ENCODE measurements at places on chromosomes 13 and 19.
A peak's percentile ranks its signal among the peaks of the same experiment; 100 is the strongest.

- DNase-seq: no peak
Measured at GRCh38 chr13:84563611-84564010, 681.3 kb upstream of the SLITRK1 start.

DNA sequence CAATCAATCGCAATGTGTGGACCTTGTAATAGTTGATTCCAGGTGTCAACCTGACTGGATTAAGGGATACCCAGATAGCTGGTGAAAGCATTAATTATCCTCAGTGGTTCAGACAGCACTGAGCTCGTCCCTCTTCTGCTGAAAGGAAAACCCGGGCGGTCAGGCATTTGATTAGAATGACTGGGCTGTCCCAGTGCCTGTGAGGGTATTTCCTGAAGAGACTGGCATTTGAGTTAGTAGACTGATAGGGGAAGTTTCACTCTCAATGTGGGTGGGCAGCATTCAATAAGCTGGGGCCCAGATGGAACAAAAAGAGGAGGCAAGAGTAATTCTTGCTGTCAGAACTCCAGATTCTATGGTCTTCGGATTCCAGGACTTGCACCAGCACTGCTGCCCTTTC is 31.9 kb downstream of the KPNA3 start:
- no peak for DNase-seq

- no peak for DNase-seq
Measured at GRCh38 chr13:72462166-72462565, 265.3 kb downstream of the MZT1 start.

- no peak for DNase-seq
Measured at GRCh38 chr19:38727306-38727867, 16.9 kb downstream of the CAPN12 start.

GRCh38 chr13:112465251-112466131 is 89.3 kb downstream of the SPACA7 start:
- no peak for DNase-seq

DNA sequence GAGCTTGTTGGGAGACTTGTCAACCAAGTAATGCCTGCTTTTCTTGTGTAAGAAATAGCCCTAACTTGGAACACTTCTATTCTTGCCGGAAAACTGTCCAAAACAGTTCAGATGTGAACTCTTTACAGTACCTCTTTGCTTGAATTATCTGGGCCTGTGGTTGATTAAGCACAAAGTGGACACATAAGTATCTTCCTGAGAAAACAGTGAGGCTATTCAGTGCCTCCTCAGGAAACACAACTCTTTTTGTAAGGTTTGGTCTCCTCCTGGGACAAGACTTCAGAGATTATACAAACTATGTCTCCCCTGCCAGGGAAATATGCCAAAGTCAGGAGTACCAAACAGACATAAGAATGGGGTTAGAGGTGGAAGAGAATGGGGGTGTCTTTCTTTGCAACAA is 127.7 kb downstream of the LACC1 start:
- DNase-seq: no peak

DNA sequence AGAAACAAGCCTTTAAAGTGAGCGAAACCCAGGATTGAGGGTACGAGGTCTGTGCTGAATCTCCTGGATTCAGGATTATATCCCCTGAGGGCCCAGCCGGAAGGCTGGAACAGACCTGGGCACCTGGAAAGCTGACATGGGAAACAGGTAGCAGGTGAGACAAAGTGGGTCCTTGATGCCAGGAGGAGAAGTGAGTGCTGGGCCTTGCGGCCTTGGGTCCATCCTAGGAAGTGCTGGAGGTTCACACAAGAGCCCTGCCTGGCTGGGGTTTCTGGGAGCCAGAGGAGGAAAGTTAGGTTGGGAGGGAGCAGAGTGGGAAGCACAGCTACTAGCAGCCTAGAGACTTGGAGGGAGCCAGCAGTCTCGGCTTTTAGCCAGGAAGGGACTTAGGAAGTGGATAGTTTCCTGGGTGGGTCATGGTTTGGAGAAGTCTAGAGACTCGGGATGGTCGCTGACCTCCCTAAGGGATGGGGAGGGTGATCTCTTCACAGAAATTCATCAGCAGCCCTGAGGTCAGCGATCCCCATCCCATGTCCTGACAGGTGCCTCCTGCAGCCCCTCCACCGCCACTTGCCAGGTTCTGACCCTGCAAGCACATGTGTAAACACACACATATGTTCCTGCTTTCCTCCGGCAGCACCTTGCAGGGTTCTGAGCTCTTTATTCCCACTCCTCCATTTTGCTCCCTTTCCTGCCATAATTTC is 29.4 kb upstream of the ZNF492 start:
- DNase-seq: no peak

- DNase-seq: no peak
Measured at GRCh38 chr19:291006-291521, at the start of gene PLPP2. Gene PLPP2, minus strand, starts transcription at chr19:291403. Its CDS starts 67 bp downstream, at chr19:291336.

- DNase-seq: peak; percentile 68
Measured at GRCh38 chr19:35609851-35610353, 2.6 kb upstream of the HAUS5 start.

- DNase-seq: no peak
Measured at GRCh38 chr13:34357435-34358232, 539.7 kb downstream of the RFC3 start.

GRCh38 chr19:31597616-31598015 is 248.4 kb upstream of the TSHZ3 start:
- no peak for DNase-seq

- no peak for DNase-seq
Measured at GRCh38 chr19:32337084-32337808, 8.2 kb upstream of the ZNF507 start.

GRCh38 chr13:74258961-74259360 is 124.8 kb upstream of the KLF12 start:
- no peak for DNase-seq

GRCh38 chr13:98201984-98202383 is 24.9 kb upstream of the RNF113B start:
- DNase-seq: no peak

DNA sequence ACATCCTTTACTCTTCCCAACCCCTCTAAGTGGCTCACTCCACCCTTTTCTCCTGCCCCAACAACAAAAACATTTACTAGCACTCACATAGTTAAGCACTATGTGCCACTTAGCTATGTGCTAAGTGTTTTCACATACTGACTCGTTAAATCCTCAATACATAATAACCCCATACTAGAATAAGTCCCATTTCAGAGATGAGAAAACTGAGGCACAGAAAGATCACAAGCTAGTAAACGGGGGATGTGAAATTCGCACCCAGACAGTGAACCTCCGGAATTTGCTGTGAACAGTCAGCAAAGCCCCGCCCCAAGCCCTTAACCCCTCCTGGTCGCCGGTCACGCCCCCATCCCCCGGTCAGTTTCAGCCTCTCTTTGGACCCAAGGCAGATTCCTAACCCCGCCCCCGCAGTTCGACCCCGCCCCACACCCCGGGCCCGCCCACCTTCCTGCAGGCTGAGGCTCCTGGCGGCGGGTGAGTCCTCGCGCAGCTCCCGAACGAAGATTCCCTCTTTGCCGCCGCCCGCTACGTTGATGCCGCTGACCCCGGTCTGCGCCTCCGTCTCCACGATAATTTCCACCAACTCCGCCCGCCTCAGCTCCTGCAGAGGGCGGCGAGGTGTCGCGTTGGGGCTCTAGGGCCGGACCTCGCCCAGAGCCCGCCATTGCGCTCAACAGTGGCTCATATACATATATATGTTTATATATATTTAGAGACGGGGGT is 9.8 kb downstream of the PRX start:
- peak; percentile 96 for DNase-seq

DNA sequence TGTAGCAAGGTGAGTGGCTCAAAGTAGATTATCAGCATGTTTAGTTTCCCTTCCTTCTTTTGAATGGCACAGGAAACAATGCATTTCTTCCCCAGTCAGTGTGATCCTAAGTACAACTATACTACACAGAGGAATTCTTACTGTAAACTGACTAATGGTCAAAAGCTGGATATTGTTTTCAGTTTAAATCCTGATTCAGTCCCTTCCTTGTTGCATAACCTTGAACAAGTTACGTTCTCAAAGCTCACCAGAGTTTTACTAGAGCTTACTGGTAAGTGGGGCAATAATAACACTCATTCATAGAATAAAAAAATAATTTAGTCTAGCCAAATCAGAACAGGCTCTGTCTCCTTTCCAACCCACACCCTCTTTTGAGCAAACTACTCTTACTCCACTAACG is 180.1 kb downstream of the POSTN start:
- no peak for DNase-seq

DNA sequence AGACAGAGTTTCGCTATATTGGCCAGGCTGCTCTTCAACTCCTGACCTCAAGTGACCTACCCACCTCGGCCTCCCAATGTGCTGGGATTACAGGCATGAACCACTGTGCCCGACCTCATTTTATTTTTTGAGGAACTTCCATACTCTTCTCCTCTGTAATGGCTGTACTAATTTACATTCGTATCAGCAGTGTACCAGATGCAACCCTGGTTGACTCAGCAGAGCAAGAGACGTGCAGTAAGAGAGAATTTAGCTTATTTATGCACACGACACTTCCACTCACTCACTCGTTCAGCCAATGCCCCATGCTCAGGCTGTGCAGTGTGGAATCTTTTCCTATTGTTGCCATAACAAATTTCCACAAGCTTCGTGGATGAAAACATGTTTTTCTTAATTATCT is 6.9 kb downstream of the KIR3DL3 start:
- DNase-seq: no peak

GRCh38 chr19:33564836-33565338 is 43.3 kb upstream of the PEPD start:
- no peak for DNase-seq

DNA sequence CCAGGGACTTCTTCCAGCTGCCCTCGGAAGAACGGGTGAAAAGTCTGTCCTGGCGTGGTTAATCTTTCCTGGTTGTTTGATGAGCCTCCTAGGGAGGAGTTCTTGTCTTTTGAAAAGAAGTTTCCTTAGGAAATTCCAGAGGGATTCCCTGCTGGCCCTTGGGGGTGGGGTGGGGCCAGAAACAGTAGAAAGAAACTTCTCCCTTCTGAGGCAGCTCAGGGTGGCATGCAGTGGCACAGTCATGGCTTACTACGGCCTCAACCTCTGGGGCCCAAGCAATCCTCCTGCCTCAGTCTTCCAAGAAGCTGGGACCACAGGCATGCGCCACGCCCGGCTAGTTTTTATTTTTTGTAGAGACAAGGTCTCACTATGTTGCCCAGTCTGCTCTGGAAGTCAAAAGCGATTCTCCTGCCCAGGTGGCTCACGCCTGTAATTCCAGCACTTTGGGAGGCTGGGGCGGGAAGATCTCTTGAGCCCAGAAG is 1.5 kb downstream of the ZNF101 start:
- no peak for DNase-seq

DNA sequence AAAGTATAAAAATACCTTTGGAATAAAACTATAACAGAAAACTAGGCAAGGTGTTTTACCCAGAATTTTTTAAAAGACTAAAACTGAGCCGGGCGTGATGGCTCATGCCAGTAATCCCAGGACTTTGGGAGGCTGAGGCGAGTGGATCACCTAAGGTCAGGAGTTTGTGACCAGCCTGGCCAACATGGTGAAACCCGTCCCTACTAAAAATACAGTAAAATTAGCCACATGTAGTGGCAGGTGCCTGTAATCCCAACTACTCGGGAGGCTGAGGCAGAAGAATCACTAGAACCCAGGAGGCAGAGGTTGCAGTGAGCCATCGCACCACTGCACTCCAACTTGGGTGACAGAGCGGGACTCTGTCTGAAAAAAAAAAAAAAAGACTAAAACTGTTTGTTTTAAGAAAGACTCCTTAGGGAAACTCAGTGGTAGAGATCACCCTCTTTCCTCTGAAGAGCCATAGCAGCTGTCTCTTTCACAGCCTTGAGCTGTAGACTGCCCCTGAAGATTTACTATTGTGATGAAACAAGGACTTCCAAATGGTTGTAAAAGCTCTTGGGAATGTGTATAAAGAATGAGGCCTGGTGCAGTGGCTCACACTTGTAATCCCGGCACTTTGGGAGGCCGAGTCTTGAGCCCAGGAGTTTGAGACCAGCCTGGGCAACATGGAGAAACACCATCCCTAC is 14.7 kb upstream of the KCTD4 start:
- no peak for DNase-seq

- DNase-seq: peak; percentile 62
Measured at GRCh38 chr19:41302624-41303351, 7.2 kb upstream of the CCDC97 start.

- no peak for DNase-seq
Measured at GRCh38 chr19:38741670-38742069, 2.6 kb downstream of the CAPN12 start.

DNA sequence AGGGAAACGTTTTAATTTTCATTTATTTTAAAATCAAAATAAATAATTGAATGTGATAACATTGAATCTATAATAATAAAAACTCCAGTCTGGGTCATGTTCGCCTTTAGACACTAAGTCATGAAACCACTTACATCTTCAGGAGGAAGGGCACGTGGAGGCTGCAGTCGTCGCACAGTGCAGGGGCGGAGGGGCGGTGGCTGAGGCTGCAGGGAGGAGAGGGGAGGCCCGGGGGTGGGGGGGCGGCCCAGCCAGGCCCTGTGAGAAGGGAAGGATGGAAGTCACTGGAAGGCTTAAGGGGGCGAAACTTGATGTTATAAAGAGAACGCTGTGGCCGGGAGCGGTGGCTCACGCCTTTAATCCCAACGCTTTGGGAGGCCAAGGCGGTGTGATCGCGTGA is 14.9 kb upstream of the LATS2 start:
- DNase-seq: no peak

DNA sequence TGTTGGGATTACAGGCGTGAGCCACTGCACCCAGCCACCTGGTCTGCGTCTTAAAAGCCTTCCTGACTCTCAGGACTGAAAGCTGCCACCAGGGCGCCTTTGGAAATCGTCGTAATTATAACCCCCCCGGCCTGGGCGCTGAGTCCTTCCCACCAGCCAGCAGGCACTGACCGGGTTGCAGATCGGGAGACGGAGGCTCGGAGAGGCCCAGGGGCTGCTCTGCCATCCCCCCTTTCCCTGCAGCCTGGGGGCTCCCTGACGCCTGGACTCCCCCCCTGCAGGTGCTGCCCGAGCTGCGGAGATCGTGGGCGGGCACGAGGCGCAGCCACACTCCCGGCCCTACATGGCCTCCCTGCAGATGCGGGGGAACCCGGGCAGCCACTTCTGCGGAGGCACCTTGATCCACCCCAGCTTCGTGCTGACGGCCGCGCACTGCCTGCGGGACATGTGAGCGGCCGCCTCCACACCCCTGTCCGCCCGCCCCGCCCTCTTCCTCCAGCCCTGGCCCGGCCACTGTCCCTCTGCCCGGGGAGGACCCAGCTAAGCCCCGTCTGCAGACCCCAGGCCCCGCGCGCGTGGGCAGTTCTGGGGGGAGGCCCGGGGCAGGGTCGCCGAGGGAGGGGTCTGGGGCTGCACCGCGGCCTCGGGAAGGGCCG is 2.5 kb downstream of the PRTN3 start:
- no peak for DNase-seq

GRCh38 chr19:49896863-49897621 is at the start of gene IL4I1:
Gene IL4I1, minus strand, starts transcription at chr19:49896887. Its CDS starts 727 bp downstream, at chr19:49896160.
- DNase-seq: peak; percentile 86

- no peak for DNase-seq
Measured at GRCh38 chr13:78758549-78758948, 99.6 kb upstream of the OBI1 start.

Data from germinal center (tissue), 1 donor.